ENCODE measurements at places on chromosomes 2 and 18.

GRCh38 chr2:33437815-33438214 is 38.6 kb upstream of the RASGRP3 start:
- no peak for DNase-seq

DNA sequence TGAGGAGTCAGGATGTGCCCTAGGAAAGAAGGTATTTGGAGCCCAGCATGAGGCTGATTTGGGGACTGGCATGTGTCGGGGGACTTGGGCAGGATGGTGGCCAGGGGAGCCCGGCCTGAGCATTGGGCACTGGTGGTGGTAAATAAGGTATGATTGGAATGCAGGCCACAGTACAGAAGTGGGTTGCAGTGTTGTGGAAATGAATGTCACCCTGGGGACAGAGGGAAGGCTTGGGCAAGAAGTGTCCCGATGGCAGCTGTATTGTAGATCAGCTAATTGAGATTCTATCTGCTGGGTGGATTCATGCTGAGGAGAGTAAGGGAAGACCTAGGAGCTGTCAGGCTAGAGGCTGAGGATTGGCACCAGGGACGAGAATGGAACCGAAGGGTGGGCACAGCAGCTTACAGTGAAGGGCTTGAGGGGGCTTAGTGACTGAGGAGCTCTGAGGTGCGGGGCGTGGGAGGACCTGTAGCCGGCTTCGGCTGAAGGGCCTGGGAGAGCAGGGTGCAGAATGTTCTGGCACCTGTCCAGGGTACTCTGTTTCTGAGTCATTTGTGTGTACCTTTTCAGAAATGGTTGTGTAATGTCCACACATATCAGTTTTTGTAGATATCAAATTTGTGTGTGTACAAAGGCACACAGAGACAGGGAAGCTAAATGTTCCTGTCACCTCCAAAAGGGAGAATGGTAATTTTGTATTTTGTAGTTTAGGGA is 170.2 kb downstream of the PRKCE start:
- no peak for DNase-seq

- no peak for DNase-seq
Observed at GRCh38 chr2:41668529-41668928, 379.3 kb upstream of the PKDCC start.

- DNase-seq = peak; percentile 98
Observed at GRCh38 chr2:101623031-101623521, 74.4 kb upstream of the MAP4K4 start.

All from suppressor macrophage treated with lipopolysaccharide for 1 hour (primary cell).